Stimulated activated CD4-positive, alpha-beta T cell treated with anti-CD3 and anti-CD28 coated beads, Interleukin-12 subunit alpha, Interleukin-12 subunit beta, amount 100 ng/mL, for 24 hours (primary cell): ENCODE measurements at places on chromosomes 7 and 10.

DNA sequence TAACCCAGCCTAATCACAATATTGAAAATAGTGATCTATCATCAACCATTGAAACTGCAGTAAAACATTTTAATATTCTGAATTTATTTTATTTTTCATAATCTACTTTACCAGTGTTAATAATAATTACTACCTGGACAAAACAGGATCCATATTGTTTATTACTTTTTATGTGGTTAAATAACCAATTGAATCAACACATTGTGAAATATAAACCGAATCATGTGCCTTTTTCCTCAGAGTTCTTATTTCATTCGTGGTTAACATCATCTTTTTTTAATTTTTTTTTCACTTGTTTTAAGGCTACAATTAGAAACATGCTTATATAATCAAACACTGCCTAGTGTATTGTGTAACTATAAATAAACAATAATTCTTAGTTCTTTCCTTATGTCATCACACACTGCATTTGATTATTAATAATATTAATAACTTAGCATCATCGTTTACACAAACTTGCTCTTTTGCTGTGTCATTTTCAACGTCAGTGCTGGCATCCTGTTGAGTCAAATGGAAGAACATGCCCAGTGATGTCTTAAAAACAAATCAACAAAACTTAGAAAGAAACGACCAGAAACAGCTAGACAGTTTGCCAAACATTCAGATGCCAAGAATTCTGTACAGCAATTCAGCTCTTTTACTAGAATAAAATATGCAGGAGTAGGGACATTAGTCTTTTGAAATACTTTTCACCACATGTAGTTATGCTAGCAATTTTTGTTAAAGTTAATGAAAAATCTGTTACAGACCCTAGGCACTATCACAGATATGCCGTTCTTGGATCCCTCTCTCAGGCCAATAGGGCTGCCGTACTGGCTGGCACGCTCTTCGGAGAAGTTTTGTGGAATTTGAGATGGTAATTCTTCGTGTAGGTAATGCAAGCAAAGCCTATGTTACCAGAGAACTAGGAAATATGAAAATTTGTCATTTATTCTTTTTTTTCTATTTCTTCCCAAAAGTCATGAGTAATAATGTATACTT lies 330.4 kb upstream of the SEMA3A start:
- DNase-seq = no peak

- no peak for DNase-seq
Observed at GRCh38 chr7:100166317-100166940, 2.0 kb downstream of the GAL3ST4 start.

DNA sequence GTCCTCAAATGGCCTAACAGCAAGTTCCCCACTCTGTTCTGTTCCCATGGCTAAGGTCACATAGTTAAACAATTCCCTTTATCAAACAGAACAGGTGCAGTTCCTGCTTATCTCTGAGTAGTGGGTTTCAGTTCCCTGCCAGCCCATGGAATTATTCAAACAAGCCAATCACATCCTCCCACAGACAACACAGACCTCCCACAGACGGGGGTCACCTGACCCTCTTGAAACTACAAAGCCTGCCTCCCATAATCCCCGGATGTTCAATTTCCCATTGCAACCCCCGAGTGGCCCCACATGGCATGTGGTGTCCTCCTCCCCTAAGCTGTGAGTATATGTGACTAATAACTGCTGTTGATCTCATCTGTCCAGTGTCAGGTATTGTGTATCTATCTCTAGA lies 64.1 kb downstream of the TMEM168 start:
- DNase-seq = no peak

- DNase-seq = no peak
Observed at GRCh38 chr7:37899712-37900247, 16.8 kb downstream of the SFRP4 start.

- DNase-seq = no peak
Observed at GRCh38 chr7:139798892-139799291, 21.1 kb upstream of the HIPK2 start.

DNA sequence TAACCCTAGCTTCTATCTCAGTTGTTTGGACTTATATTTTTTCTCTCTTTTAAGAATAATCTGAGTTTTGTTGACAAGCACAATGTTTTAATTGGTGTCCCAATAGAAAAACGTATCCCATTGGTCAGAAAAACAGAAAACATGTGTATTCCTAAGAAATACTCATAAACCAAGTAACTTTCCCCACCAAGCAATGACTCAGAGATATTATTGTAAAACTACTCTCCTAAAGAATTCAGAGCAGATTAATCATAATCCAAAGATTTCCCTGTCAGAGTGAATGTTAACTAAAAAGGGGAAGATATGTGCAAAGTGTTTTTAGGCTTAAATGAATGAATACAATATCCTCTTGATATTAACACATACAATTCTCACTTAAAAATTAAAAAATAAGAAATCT lies 29.4 kb upstream of the MBL2 start:
- no peak for DNase-seq

DNA sequence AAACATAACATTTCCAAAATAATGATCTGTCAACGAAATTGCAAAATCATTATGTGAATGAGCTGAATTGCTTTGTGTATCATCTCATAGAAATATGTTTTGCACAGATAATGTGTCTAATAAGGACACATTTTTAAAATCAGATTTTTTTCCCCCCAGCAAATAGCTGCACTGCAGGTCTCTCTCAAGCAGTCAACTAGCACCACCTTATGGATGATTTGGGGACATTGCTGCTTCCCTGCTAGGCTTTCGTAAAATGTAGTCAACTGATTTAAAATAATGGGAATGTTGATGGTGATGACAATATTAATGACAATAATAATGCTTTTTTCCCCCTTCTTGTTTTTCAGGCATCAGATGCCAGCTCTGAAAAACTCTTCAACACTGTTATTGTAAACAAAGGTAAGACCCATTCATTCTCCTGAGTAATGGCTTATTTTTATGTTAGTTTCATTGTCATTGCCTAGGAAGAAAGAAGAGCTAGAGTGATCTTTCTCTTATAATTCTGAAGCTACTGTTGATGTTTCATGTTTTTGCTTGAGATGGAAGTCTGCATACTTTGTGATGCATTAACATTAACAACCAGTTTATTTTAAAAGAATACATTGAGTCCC lies 433.6 kb upstream of the GALNT17 start:
- no peak for DNase-seq

DNA sequence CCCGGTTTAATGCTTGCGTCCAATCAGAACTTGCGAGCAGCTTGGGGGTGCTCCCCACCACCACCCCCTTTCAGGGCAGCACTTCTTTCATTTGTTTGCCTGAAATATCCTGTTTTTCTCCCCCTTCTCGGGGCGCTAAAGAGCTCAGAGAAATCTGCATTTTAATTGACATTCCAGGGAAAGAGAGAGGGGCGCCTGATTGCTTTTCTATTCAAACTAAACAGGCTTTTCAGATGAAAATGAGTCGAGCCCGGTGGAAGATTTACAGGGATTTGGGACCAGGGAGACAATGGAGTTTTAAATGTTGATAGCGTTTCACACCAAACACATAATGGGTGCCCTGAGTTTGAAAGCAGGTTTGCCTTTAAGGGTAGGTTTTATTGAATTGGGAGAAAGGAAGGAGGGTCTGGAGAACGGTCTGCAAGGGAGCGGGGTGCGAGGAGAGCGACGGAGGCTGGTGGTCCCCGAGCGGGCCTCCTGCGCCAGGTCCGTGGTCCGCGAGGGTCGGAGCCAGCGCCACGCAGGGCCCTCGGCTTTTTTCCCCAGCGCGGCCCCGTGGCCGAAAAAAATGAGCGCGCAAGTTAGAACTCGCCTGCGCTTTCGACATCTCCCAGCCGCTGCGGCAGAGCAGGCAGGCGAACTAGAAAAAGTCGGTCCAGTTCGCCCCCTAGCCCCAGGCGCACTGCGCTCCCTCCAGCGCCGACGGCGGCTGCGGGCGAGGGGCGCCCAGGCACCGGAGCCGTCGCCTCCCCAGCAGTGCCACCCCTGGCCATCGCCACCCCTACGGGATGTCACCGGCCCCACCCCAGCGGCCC lies 1.3 kb downstream of the FGFR2 start:
- DNase-seq = no peak

DNA sequence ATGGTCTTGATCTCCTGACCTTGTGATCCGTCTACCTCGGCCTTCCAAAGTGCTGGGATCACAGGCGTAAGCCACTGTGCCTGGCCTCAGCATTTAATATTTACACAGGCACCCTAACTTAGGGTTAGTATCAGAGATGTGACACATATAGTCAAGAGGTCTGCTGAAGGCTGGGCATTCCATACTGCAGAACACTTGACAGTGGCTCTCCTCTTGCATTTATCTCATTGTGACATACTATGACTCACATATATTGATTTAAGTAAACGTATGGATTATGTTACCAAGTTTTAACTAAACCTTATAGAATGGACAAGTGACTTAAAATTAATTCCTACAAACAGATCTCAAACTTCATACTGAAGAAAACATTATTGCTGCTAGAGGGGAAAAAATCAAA lies 36.6 kb downstream of the BRAF start:
- DNase-seq = no peak

- DNase-seq = no peak
Observed at GRCh38 chr10:13987446-13987845, 343.3 kb downstream of the FRMD4A start.

- DNase-seq = no peak
Observed at GRCh38 chr10:662686-663465, 26.6 kb downstream of the DIP2C start.

DNA sequence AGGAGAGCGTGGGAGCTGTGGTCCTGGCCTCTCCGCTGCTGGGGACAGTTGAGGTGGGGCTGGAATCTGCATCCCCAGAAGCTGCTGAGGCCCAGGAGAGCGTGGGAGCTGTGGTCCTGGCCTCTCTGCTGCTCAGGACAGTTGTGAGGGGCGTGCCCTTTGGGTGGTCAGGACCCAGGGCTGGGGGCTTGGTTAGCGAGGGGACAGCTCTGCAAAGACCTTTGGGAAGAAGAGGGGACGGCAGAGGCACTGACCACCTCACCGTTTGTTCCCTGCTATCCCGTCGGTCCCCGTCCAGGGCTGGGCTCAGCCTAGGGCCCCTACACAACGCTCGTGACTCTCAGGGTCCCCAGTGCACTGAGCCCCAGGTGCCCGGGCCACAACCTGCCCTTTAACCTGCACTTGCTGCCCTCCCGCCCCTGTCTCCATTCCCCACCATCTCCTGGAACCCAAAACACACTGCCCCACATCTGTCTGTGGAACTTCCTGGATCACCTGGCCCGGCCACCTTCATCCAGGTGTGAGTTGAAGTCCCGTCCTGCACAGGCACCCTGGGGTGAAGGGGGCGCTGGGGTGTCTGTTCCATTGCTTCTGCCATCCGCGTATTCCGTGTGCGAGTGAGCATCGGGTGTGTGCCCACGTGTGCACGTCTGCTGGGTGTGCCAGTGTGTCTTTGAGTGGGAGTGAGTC lies 14.1 kb downstream of the FOXL3 start:
- no peak for DNase-seq

GRCh38 chr7:38318241-38318640 lies 44.8 kb upstream of the TARP start:
- no peak for DNase-seq

GRCh38 chr10:15265056-15265455 lies 96.6 kb upstream of the NMT2 start:
- DNase-seq = no peak

DNA sequence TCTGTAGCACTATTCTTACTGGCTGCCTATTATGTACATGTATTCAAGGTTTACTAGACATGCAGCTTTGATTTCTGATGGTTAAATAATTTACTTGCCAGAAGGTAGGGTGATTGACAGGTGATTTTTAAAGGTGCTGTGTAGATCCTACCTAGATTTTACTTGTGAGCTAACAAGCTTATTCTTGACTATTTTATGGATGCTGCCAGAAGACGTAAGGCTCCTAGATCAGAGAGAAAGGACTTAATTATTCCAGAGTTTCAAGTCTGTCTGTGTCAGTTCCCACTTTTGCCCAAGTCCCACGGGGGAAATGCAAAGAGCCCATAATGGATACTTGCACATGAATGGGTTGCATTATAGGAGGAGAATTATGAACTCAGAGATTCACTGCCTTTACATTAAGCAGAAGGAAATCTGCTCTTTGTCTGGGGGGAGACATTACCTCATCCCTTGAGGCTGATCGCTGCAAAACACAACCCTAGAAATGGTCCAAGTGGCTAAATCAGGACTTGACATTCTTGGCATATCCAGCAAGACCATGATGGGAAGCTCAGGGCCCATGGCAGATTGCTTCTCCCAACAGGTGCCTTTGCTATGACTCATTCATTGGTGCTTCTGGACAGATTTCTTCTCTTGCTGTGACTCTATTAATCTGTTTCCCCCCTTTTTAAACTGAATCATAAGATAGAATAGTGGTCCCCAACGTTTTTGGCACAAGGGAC lies 32.1 kb downstream of the GPR158 start:
- DNase-seq = no peak

GRCh38 chr10:106473129-106473685 lies 691.3 kb downstream of the SORCS1 start:
- DNase-seq = no peak

- DNase-seq = no peak
Observed at GRCh38 chr7:148367731-148368475, 222.7 kb upstream of the C7orf33 start.

DNA sequence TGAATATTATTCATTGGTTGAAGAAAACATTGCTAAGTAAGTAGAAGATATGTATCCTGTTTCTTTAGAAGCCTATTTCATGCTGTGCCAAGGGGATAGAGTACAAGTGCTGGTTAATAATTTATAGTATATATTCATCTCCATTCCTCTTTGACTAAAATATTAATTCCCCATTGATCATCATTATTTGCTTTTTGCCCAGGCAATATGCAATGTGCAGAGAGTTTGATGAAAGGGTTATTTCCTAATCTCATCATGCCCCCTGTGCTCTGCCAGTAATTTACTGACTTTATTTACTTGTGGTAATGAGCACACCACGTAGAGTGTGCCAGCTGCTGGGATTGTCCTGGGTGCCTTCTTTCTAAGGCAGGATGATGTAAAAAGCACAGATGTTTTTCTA lies 180.9 kb downstream of the REEP3 start:
- DNase-seq = no peak

DNA sequence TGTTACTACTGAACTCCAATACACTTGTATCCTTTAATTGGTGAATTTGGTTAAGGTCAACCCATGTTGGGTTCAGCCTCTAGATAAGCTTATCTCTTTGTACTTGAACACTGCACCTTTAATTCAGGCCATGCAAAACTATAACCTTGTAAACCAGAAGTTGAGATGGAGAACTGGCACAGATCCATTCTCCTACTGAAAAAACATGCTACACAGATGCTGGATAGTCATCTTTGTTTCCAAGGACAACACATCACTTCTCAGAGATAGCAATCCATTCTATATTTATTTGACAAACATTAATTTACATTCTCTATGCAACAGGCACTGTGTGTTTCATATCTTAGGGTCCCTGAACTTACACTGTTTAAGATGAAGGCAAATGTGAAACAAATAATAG lies 2.9 kb upstream of the CDK14 start:
- no peak for DNase-seq

- no peak for DNase-seq
Observed at GRCh38 chr7:26930201-26930600, 65.8 kb upstream of the SKAP2 start.
